Fibroblast of lung (primary cell): ENCODE measurements at places on chromosomes 5 and 9.
A peak's percentile ranks its signal among the peaks of the same experiment; 100 is the strongest.

DNA sequence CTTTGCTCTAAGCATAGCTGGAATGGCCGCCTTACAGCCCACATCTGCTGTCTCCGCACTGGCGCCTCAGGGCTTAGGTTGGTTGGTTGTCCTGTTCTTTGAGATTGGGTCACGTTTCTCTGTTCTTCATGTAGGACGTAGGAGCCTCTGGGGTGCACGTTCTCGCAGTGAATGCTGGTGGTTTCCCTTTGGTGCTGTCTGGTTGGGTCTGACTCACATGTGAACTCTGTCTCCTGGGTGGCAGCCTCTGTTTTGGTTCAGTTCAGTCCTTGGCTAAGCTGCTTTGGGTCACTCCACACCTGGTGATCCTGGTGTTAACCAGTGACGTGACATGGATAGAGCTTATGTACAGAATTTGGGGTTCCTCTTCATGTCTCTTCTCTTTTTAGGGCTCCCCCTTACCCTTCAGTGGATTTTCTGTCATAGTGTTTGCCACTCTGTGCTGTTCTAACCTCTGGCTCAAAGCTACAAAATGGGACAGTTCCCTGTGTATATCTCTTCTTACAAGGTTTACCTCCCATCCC lies 12.6 kb upstream of the LPCAT1 start:
- DNase-seq = no peak

DNA sequence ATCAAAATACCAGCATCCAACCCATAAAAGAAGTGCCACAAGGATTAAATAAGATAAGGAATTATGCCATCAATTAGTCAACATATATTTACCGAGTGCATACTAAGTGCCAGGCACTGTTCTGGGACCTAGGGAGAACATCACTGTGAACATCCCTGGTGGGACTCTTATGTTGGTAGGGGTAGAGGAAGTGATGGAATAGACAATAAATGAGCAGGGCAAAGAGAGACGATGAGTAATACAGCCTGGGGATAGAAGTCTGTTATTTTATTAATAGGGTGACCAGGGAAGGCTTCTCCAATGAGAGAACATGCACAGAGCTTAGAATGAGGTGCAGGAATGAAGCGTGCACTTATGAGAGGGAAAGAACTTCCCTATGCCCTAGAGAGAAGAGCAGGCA lies 47.4 kb upstream of the VLDLR start:
- no peak for DNase-seq

DNA sequence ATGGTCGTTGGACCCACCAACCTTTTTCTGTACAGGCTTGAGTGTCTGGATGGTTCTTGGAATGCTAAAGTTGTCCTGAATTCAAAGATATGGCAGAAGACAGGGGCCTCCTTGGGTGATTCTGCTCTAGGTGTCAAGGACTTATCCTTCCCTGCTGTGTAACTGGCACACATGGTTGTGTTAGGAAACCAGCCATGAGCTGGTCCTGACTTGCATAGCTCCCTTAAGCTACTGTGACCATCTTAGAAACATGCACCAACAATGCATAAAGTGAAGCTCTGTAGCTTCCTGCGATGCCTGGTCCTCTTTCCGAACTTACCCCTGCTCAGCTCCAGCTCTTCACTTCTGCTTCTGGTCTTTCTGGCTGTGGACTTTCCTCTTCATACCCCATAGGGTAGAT lies 224.6 kb downstream of the TLE4 start:
- no peak for DNase-seq

GRCh38 chr5:14476786-14477435 lies 104.7 kb upstream of the OTULINL start:
- peak; percentile 50 for DNase-seq
